ENCODE measurements at places on chromosomes 16 and 17. TPM values are rescaled to one million over a fixed set of nuclear protein-coding genes. Genes with fewer than 3 reads are reported as not detected.

The HOXB1 gene
- not detected for total RNA-seq

The HOXB5 gene
- total RNA-seq: not detected

The DLX4 gene
- total RNA-seq: not detected

DNA sequence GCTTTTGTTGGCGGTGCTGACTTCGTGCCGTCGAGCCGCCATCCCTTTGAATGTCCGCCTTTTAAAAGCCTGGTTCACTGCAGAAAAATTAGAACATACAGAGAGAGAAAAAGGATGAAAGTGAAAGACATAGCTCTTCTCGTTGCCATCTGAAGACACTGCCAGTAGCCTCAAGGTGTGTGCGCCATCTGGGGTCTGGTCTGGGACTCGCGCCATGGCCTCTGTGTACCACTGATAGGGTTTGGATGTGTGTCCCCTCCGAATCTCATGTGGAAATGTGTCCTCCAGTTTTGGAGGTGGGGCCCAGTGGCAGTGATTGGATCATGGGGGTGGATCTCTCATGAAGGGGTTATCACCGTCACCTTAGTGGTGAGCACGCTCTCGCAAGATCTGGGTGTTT is 15.5 kb downstream of the GSE1 start:
- H3K27ac ChIP-seq: no peak overlapping the region
- peaks cover 10% of the 10 kb centered on the region for H3K4me1 ChIP-seq
- no peak for DNase-seq
- no peaks in the 10 kb centered on the region for H3K27me3 ChIP-seq
- H3K36me3 ChIP-seq: peaks cover 4% of the 10 kb centered on the region
- no peak overlapping the region for H3K4me3 ChIP-seq

DNA sequence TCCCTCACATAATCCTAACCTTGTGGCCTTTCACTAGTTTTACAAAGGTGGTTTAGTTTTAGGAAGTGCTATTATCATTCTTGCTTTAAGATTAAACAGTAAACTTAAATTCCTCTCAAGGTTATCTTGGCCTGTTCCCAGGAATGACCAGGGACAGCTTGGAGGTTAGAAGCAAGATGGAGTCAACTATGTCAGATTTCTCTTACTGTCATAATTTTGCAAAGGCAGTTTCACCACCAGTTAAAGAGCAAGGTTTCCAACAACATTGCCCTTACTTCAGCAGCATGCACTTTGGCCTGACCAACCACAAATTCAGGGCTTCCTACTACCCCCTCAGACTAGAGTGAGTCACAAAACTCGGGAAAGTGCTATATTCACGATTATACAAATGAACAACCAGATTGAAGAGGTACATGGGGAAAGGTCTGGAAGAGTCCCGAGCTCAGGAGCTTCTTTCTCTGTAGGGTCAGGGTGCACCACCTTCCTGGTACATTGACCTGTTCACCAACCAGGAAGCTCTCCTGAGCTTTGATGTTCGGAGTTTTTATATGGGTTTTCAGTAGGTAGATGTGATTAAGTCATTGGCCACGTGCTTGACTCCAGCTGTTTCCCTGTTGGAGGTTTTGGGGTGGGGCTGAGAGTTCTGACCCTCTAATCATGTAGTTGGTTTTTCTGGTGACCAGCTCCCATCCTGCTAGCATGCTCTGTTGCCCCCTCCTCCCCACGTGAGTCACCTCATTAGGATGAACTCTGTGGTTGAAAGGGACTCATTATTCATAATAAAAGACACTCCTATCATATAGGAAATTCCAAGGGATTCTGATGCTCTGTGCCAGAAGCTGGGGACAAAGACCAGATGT is 19.4 kb downstream of the RHOT1 start:
- H3K36me3 ChIP-seq: peaks cover 17% of the 10 kb centered on the region
- no peak for DNase-seq
- H3K4me1 ChIP-seq: peaks cover 21% of the 10 kb centered on the region
- peak overlapping the region; percentile 48 for H3K27ac ChIP-seq
- no peaks in the 10 kb centered on the region for H3K27me3 ChIP-seq
- no peak overlapping the region for H3K4me3 ChIP-seq

DNA sequence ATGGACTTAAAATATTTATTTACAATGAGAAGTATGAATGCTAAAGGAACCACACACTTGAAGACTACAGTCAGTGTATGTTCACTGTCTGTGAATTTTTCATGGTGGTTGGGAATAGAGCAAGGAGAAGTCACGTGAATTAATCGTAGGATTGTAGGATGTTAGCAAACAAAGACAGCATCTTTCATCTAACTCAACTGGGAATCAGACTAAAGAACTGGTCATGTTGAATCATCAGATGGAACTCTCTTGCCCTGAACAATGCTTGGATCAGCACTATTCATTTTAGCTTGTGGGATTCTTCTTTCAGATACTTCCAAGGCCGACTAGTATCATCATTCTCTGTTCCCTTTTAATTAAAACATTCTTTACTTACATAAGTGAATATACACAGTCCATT is 18.1 kb downstream of the KCNJ2 start:
- H3K4me1 ChIP-seq: peaks cover 6% of the 10 kb centered on the region
- no peaks in the 10 kb centered on the region for H3K36me3 ChIP-seq
- DNase-seq: no peak

- H3K27me3 ChIP-seq: no peaks in the 10 kb centered on the region
- DNase-seq: no peak
- H3K4me1 ChIP-seq: no peaks in the 10 kb centered on the region
- H3K4me3 ChIP-seq: no peak overlapping the region
- no peak overlapping the region for H3K27ac ChIP-seq
These were observed 143.9 kb downstream of the KCNJ2 start for GRCh38 chr17:70313086-70313852.

DNA sequence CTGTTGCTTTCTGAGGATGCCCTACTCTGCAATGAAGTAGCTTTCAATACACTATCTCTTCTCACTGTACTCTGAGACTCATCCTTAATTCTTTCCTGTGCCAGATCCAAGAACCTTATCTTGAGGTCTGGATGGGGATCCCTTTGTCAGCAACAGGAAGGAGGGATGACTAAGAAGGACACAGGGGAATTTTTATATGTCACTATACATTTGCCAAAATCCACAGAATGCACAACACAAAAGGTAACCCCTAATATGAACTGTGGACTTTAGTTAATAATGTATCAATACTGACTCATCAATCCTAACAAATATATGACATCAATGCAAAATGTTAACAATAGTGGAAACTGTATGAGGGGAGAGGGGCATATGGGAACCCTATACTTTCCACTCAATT is 4.7 kb upstream of the RBBP6 start:
- peaks cover 23% of the 10 kb centered on the region for H3K27me3 ChIP-seq
- H3K4me3 ChIP-seq: no peak overlapping the region
- peaks cover 1% of the 10 kb centered on the region for H3K4me1 ChIP-seq
